ENCODE measurements at places on chromosomes 4 and X.

- DNase-seq, result no peak
These were observed 32.6 kb downstream of the RELL1 start for GRCh38 chr4:37653601-37654000.

DNA sequence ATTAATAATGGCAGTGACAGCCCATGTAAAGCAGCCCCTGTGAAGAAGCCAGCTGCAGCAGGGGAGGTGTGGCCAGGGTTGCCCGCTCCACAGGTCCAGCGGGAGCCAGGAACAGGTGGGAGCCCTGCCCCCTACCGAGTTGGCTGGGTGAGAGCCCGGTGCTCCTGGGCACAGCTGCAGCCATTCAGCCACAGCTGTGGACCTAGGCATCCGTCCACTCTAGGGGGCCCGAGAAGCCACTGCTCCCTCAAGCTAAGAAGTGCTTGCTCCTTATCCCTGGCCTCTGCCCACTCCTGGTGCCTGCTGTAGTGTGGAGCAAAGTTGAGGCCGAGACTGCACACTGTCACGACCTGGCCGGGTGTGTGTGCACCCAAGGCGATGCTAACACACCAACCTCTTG is 1469.0 kb downstream of the PCDH7 start:
- DNase-seq, result no peak

DNA sequence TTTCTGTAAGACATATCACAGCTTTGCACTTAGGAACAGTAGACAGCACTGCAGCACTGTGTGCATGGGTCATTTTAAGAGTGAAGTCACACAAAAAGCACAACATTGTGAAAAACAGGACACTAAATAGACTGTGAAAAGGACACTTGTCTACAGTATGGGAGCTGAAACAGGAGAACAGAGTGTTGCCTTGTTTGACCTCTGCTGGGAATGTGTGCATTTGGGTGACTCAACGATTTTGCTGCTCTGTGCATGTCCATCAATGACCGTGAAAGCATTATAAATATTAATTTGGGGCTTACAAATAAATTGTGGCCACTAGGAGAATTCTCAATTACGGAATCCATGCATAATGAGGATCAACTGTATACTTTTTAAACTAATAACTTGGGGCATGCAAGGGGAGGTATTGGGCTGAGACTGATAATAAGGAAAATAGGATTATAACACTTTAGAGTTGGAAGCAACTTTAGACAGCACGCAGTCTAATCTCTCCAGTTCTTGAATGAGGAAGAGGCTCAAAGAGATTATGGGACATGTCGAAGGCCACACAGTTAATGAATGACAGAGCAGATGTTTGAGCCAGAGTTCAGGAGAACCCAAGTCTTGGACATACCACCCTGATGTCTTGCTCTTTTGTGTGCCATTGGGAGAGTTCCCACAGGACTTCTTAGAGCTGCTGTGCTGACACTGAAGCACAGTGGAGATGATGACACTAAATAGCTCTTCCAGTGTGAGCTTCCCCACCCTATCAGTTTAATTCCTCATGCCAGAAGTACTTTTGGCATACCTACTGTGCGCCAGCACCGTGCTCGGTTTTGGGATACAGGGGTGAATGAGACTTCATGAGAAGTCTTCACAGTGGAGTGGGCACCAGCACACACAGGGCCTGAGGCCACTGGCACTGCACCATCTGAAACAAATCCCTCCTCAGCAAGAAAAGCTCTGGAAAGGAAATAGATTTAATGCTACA is 79.3 kb downstream of the FRAS1 start:
- no peak for DNase-seq

GRCh38 chrX:155778844-155779553 is 102.1 kb upstream of the VAMP7 start:
- DNase-seq, result no peak

DNA sequence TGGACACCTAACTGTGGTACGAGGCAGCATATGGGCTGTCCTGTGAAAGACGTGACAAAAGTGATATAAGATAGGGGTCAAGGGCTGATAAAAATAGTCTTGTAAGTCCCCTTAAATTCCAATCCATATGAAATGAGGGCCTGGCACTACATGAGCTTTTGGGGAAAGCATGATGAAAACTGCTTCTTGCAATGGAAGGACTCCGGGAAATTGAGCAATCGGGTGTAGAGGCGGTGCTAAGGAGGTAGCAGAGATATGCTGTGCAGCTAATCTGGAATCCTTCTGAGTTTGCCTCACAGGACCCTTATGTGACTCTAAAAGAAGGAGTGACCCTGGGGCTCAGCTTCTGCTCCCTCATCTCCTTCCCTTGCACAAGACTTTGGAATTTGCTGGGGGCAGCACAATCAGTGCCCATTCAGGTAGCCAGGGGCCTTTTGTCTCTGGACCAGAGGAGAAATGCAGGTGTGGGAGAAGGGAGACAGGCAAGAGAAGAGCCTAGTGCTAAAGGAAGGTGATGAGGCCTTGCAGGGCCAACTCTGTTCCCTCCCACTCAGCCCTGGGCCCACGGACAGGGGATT is 12.8 kb downstream of the CLDN2 start:
- no peak for DNase-seq

DNA sequence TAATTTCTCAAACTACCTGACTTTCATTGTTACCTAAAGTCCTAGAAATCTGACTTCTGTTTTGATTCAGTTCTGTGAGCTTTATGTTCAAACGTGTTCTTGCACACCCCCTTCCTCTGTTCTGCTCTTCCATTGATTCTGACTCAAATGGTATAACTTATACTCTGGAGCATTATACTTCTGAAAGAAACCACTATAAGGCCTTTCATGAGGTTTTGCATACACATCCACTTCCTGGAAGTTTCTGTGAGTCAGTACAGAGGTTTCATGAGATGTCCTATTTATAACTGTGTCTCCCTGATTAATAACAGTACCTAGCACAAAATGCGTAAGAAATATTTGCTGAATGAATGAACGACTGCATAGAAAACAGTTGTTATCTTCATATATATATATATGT is 540.2 kb upstream of the CT83 start:
- no peak for DNase-seq

DNA sequence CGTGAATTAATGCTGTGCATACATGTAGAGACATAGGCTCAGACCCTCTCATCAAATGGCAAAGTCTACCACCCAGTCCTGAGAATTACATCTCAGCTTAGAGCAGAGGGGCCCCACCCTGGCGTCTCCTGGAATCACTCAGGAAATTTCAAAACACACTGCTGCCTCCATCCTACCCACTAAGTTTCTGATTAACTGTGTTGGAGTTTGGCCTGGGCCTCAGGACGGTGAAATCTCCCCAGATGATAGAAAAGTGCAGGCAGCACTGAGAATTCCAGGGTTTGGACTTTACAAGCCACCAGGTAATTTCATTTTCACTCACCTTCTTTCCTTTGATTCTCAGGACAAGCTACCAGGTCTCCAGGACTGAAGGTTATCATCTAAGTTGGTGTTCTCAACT is 3.3 kb upstream of the FAM9C start:
- DNase-seq, result no peak

Measured in activated naive CD8-positive, alpha-beta T cell treated with anti-CD3 and anti-CD28 coated beads for 36 hours (primary cell).